ENCODE measurements at places on chromosomes 3 and 15.

- DNase-seq, result peak; percentile 85
Observed at GRCh38 chr3:45210308-45211041, 15.6 kb downstream of the TMEM158 start.

GRCh38 chr3:177145954-177146353 is 51.3 kb downstream of the TBL1XR1 start:
- no peak for DNase-seq

DNA sequence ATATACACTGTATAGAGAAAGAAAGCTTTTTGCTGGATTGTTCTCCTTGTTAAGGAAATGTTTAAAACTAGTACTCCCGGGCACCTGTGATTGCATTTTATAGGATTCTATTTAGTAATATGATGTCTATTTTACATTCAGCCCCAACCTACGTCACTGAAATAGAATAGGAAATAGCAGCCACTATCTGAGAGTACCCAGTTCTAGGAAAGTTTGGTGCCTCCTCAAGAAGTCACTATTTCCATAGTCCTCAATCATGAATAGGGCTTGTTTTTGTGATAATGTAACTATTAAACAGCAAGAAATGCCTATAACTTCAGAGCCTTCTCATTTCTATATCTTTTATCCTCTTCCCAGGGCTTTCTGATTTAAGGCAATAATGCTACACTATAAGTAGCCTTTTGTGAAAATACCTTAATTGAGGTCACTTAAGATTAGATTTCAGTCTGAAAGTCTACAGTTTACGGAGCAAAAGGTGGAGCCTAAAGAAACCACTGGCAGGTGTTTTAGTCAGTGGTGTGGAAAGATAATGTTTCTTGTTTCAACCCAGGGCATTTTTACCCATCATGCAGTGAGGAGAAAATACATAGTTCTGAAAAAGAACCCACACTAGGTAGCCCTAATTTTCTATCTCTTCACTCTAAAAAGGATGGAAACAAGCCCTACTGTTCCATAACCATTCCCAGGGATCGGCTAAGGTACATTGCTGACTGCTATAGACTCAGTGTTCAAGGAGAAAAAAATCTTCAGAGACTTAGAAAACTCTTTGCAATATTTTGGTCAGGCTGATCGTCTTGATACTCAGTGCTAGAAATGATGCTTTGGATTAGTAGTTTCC is 38.7 kb downstream of the TIGIT start:
- DNase-seq, result no peak

DNA sequence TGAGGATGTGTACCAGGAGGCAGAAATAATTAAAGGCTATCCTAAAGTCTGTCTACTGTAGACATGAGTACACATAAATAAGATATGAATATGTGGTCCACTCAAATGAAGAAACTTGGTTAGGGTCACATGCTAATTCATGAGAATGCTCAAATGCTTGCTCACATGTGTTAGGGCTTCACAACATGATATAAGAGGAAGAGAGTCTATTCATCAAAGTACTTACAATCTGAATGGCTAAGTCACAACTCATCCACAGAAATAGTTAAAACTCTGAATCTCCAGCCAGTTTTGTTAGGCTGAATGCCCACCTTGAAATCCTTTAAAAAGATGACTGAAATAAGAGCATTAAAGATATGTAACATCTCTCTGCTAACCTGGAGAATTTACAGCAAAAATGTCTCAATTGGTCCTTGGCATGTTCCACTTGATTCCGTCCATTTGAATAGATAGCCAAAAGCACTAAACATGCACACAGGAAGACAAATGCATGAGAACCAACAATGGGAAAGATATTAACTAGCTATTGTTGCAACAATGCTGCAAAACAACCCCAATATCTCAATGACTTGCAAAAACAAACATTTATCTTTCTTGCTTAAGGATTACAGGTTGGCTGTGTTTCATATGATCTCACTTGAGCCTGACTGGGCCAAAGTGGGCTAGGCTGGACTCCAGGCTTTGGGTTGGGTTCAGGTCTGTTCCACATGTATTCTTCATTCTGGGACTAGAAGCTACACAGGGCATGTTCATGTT is 10.6 kb upstream of the TBC1D5 start:
- no peak for DNase-seq

DNA sequence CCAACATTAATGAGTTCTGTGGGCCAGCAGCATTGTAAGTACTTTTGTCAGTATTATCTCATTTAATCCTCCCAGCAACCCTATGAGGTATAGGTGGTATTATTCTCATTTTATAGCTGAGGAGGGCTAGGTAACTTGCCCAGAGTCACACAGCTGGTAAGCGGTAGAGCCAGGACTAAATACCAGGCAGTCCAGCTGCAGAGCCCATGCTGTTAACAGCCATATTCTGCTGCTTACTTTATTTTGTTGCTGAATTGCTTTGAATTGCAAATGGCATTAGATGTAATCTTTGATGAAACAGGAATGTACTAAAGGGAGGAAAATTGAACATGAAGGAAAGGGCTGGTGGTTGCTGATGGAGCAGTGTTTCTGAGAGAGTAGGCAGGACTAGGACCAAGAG is 19.6 kb downstream of the OXNAD1 start:
- DNase-seq, result no peak

DNA sequence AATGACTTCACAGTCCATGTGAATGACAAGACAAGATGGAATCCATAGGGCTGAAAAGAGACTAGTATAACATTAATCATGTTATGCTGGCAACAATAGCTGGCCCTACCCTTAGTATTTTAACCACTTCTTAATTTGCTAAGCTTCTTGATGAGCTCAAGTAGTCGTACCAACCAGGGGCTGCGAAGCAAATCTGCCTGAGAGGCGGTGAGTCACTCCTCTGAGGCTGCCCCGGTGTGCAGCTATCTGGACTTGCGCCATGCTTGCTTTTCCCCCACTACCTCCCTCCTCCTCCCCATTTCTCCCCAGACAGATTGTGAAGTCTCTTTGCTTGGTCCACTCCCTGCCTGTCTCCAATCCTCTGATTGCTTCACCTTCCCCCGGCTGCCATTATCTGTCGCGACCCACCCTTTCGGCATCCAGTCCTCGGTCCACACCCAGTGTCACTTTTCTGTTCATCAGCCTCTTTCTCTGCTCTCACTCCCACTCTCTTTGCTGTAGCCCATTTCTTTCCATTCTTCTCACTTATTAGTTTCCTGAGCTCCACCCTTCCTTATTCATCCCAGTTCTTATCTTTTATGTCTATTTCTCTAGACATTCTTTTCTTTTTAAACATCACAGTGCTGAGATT is 42.7 kb downstream of the DUT start:
- DNase-seq, result peak; percentile 87

- no peak for DNase-seq
Observed at GRCh38 chr3:12532182-12532581, 13.1 kb downstream of the MKRN2OS start.

GRCh38 chr15:75727031-75727531 is 14.4 kb upstream of the CSPG4 start:
- DNase-seq, result no peak

- DNase-seq, result peak; percentile 73
Observed at GRCh38 chr3:170740726-170741591, 129.0 kb downstream of the RPL22L1 start.

GRCh38 chr3:25472153-25472552 is 44.1 kb downstream of the RARB start:
- DNase-seq, result no peak

- peak; percentile 9 for DNase-seq
Observed at GRCh38 chr3:52352566-52352965, 36.4 kb downstream of the DNAH1 start.

DNA sequence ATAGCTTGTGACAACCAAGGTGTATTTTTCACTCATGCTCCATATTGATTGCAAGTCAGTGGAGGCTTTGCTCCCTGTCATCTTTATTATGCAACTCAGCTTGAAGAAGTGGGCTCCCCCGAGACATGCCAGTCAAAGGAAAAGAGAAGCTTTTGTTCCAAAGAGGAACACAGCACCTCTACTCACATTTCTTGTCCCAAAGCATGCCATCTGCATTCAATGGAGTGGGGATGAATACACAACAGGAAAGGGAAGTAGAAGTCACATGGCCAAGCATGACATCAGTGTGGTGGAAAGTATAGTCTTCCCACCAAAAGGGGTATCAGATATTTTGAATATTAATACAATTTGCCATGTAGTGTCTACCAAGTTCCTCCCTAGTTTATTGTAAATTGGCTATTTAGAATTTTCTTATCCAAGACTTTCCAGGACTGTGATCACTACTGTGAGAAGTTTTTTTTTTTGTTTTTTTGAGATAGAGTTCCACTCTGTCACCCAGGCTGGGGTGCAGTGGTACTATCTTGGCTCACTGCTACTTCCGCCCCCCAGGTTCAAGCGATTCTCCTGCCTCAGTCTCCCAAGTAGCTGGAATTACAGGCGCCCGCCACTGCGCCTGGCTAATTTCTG is 114.5 kb downstream of the GMPS start:
- DNase-seq, result no peak

- peak; percentile 57 for DNase-seq
Observed at GRCh38 chr3:131350506-131350905, 31.1 kb upstream of the NUDT16 start.

GRCh38 chr3:147222291-147222690 is 184.1 kb downstream of the ZIC4 start:
- DNase-seq, result no peak
